ENCODE measurements at places on chromosomes 13 and 19.

- no peak for DNase-seq
Observed at GRCh38 chr19:1873524-1874473, 10.4 kb upstream of the KLF16 start.

DNA sequence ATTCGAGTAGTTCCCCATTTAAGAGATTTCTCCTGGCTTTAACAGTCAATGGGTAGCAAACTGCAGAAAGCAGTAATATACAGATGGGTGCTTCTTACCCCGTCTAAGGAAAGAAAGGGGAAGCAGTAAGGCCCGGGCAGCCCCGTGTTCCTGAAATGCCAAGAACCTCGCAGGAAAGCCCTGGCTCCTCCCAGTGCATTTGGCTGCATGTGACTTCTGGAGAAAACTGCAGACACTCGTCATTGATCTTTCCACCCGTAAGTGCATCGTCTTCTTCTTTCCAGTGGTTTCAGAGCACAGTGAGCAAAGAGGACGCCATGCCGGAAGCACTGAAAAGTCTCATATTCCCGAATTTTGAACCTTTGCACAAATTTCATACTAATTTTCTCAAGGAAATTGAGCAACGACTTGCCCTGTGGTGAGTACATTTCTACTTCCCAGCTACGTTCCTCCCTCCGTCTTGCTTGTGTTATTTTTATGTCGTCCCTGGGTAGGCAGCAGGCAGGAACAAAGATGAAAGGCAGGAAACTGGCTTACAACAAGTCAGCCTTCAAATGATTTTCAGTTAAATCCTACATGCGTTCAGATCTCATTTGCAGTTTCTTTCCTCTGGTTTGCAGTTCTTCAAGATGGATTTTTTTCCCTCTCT lies 165.2 kb downstream of the STK24 start:
- DNase-seq = no peak

DNA sequence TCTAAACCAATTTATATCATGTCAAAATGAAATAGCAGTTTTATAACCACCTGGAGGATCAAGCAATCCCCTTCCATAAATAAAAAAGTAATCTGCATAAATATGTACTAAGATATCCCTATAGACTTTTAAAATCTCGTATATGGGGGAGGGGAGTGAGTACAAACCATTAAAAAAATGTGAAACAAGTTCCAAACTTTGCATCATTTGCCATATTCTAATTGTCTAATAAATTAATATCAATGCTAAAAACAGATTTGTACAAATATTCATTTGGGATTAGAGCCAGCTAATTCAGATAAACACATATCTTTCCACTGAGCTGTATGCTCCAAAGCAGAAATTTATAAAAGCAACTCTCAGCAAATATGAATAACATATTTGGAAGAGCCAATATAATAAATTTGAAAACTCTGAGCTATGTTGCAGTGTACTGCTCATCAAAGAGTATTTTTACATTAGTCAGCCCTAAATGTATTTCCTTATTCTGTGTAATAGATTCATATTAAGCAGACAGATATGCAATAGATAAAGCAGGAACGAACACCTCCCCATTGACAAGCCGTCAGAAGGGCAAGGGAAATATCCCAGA lies 970.2 kb downstream of the EFNB2 start:
- DNase-seq = peak; percentile 33

DNA sequence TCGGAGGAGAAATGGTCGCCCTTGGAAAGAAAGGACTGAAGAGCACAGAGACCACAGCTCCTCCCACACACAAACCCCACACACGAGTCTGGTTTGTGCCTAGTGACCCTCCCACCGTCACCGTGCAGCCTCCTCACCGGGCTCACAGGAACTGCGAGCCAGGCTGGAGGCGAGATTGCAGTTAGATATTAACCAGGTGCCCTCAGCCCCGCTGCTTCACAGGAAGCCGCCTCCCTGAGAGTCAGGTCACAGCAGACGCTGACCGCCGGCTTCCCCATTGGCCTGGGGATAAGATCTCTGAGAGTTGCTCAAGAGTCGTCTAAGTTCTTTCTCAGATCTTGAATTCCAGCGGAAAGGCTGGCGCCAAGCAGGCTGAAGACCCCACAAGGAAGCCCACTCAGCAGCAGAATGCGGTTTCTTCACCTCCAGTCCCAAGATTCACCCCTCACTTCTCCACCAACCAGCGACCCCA lies 870 bp downstream of the ZNF44 start:
- peak; percentile 35 for DNase-seq

DNA sequence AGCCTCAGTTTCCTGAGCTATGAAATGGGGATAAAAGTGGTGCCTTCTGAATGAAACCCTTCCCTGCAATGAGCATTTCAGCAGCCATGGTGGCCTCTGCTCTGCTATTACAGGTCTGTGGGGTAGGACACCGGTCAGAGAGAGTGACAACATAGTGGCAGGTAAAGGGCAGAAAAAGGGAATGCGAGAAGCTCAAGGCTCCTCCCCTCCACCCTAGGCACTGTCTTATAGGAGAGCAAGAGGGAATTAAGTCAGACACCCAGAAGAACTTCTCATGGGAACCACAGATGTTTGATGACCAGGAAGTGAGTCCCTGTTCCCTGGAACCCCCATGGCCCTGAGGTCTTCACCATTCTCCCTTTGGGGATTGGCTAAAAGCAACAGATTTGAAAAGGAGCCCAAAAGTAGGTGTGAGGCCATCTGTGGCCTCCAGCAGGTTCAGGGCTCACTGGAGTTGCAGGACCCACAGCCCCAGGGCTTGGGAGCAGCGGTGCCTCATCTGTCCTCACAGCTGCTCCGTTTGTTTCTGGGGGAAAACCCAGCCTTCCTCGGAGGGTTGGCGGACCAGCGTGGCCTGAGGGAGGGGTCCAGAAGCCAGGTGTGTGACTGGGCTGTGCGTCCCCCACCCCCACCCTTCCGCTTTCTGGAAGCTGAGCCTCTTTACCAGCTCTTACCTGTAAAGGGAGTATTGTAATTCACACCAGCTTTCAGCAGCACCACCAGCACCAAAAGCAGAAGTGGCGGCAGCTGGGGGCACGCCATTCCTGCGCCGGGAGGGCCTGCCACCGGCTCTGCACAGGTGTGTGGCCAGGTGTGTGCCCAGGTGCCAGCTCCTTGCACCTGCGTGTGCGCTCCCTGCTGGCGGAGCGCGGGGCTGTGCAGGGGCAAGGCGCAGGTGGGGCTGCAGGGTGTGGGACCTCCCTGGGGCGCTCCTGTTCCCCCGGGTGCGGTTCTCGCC lies 19.4 kb downstream of the IQCN start:
- no peak for DNase-seq

DNA sequence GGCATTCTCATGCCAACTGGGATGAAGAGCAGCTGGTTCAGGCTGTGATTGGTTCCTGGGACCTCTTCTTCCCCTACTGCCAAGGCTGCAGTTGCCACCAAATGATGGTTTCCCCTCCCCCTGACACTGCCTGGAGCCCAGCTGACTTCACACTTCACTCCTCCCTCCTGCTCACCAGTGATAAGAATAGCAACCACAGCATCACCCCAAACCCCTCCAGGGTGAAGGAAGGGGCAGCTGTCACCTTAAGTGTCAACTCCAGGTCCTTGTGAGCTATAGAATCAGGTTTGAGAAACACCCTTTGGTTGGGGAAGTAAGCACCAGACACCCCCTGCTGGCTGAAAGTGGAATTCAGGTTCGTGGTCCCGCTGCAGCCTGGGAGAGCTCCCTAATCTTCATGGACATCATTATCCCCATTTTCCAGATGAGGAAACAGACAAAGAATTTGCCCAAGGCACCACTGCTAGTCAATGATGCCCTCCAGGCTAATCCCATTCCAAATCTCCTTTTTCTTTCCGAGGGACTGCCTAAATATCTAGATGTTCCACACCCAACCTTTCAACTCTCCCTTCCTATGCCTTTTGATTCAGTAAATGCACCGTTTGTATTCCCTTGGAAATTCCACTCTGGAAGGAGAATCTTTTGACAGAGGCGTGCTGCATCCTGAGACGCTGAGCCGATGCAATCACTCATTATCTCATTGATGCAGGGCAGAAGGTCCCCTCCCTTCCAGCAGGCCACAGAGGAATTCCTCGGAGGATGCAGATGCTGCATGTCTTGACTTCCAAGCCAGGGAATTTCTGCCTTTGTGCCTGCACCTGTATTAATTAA lies 50.6 kb upstream of the UQCRFS1 start:
- peak; percentile 42 for DNase-seq

- no peak for DNase-seq
Observed at GRCh38 chr19:36686365-36687213, 823 bp upstream of the ZNF567 start.

- DNase-seq = no peak
Observed at GRCh38 chr13:45368005-45368404, 27.0 kb upstream of the TPT1 start.

DNA sequence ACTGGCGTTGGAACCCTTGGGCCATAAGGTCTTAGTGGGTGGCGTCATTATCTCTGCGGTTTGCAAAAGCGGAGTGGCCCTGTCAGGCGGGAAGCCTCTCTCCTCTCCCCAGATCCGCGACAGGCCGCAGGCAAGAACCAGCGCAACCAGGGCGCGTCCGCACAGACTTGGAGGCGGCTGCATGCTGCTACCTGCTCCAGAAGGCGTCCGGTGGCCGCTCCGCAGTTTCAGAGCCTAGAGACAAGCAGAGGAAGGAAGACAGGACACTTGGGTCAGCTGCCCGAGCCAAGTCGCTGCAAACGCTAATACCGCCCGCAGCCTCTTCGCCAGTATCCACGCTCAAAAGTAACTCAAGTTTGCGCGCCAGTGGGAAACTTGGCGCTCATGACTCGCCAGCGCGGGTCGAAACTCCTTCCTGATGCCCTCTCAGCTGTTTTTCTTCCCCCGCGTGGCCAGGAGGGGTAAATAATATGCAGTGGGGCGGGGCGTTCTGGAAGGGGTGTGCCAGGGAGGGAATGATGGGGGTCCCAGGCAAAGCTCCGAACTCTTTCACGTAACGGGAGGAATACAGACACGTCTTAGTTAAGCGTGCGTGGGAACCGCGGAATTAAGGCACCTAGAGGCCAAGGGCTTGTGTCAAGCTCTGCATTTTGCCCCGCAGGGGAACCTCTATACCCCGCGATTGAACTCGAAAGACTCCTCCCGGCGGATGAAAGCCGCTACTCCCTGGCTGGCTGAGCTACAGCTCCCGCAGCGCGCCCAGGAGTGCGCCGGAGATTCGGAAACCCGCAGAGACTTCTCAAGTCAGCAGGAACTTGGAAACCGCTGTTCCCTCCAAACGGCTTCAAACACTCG lies at the start of gene EDNRB:
Gene EDNRB, minus strand, starts transcription at position 441 of the 855 bp plus-strand sequence. Its CDS starts 258 bp downstream, at position 183.
- DNase-seq = peak; percentile 13

DNA sequence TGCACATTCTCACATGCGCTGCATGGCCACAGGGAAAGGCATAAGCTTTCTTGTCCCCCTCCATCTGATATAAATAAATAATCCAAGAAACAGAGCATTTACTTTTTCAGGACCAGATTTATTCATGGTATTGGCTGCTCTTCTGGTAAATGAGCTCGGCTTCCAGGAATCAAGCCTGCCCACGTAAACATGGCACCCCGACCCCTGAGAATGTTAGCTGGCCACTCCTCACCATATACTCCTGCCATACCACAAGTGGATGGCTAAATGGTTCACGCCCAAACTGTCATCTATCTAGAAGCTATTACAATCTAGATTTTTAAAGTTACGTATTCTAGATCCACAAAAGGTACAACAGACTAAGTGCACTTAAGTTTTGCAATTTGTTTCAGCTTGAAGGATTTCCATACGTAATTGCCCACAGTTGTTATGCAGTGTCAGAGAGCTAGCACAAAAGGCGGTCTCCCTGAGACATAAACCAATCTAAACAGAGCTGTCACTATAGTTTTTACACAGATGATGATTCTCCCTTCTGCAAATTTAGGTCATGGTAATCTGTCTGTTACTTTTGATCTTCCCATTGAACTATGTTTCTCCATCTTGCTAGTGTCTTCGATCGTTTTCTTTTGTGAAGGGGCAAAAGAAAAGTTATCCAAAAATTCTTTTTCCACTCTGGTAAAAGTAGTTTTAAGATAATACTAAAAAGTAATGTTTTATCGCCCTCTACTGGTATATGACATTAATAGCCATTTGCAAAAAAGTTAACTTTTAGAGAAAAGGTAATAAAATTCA lies 16.2 kb upstream of the FOXO1 start:
- peak; percentile 26 for DNase-seq

GRCh38 chr19:36963280-36963679 lies 47.1 kb downstream of the ZNF568 start:
- no peak for DNase-seq

DNA sequence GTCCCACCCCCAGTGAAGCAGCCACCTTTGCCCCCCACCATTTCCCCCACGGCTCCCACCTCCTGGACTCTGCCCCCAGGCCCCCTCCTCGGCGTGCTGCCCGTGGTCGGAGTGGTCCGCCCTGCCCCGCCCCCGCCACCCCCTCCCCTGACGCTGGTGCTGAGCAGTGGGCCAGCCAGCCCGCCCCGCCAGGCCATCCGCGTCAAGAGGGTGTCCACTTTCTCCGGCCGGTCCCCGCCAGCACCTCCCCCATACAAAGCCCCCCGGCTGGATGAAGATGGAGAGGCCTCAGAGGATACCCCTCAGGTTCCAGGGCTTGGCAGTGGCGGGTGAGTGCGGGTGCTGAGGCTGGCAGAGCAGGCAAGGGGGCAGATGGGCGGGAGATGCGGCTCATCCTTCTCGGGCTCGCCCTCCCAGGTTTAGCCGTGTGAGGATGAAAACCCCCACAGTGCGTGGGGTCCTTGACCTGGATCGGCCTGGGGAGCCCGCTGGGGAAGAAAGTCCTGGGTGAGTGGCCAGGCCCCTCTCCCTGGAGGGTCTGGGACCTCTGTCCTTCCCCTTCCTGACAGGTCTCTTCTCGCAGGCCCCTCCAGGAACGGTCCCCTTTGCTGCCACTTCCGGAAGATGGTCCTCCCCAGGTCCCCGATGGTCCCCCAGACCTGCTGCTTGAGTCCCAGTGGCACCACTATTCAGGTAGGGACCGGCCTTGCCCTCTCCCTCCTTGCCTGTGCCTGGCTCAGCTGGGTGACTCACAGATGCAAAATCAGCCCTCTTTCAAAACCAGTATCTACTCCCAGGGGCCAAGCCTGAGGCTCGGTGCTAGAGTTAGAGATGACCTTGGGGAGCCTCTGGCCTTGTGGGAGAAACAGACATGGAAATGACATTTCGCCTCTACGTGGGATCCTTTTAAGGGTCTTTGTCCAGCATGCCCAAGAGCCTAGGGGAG lies 8.8 kb downstream of the IGFLR1 start:
- no peak for DNase-seq

DNA sequence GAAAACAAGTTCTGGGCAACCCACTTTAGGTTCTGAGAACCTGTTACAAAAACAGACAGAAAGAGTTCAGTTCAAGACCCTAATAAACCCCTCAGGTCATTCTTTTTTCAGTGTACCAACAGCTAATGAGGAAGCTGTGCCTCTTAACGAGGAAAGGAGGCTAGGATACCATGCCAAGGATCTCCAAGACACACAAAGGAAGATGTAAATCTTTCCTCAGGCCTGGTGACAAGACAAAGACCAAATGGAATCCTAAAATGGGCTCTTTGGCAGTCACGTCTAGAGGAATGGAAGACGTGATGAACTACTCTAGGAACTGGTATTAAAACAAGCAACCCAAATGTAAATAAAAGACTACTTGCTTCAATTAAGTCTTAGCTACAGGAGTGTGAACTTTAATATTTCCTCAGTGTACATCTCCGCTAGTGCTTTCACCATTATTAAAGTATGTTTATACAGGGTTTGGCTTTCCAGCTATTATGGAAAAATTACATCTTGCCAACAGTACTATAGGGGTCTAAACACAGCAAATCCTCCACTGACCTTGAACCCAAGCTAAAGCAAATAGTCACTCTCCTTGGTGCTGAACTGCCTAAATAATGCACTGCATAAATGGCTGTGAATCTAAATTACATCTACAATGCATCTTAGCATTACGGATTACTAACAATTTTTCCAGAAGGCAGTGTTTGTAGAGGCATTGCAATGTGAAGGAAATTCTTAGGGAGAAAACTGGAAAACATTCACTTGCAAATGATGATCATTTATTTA lies 42.3 kb downstream of the ENOX1 start:
- no peak for DNase-seq

GRCh38 chr19:14428882-14429416 lies 4.2 kb upstream of the PKN1 start:
- DNase-seq = no peak

Data from fibroblast of skin of scalp (primary cell).